ENCODE measurements at places on chromosomes 16 and 17.

DNA sequence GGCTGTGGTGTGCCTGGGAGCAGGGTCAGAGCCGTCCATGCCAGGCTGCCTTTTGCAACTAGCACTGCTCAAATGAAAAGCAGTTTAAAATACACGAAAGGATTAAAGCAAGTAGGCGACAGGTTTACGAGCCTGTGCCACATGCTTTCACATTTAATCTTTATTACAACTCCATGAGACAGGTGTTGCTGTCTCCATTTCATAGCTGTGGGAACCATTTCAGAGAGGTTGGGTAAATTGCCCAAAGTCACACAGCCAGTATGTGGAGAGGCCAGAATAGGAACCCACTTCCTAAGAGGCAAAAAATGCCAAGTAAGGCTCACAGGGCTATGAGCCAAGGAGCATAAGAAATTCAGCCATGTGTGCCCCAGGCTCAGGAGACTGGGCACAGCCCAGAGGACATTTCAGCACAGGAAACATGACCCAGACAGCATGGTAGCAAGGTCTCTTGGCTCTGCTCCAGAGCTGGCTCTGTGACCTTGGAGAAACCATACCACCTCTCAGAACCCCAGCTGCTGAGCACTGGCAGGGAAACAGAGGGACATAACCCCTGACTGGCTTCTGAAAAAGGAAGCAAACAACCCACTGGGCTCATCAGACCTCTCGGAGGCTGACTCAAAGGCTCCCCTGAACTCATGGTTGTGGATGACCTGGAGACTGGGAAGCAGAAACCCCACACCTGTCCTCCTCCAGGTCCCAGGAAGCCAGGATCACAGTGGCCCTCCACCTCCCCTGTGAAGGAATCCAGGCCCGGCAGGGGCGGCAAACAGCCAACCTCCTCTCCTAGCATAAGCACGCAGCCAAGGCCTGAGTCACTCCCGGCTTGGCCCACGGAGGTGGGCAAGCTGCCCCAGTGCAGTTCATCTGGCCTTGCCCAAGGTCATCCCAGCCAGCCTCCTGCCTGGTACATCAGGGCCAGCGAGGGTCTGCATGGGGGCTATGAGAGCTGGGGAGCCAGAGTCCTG, 40.3 kb upstream of the MRPS23 start:
- H3K4me1 ChIP-seq = no peaks in the 10 kb centered on the region
- DNase-seq = no peak
- peaks cover 6% of the 10 kb centered on the region for H3K27me3 ChIP-seq
- H3K4me3 ChIP-seq = no peak overlapping the region

DNA sequence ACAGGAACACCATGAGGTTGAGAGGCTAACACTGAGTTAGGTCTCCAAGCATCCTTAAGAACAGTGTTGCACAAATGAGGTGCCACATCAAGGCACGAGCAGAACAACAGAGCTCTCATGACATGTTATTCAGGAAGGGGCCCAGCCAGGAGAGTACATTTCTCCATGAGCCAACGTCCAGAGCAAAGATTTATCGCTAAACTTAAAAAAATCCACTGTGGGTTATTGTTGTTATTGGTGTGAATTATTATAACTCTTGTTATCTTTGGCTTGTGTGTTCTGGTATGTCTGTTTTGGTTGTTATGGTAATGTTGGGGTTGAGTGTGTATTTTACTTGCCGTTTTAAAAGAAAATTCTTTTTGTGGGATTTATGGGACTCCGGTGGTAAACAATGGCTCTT, 68.9 kb upstream of the MSI2 start:
- no peak overlapping the region for H3K4me3 ChIP-seq
- DNase-seq = no peak
- H3K27ac ChIP-seq = no peak overlapping the region
- H3K36me3 ChIP-seq = no peaks in the 10 kb centered on the region

DNA sequence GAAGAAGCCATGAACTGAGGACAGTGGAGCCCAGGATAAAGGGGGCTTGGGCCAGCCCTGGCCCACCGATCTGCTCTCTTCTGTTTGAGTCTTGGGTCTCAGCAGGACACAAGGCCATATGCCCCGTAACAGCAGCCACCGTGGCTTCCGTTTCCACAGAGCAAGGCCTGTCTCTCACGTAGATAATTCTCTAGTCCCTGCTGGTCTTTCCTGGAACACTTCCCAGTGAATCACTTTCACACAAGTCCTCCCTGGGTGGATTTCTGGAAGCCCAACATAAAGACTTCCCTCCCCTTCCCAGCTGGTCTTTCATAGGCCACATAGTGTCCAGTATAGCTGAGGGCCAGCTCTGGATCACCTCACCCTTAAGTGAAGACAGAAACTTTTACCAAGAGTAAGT, 19.9 kb upstream of the C16orf78 start:
- no peak overlapping the region for H3K27ac ChIP-seq
- no peak for DNase-seq
- no peak overlapping the region for H3K4me3 ChIP-seq
- H3K36me3 ChIP-seq = no peaks in the 10 kb centered on the region
- peaks cover 30% of the 10 kb centered on the region for H3K27me3 ChIP-seq

- H3K27ac ChIP-seq = no peak overlapping the region
- H3K4me1 ChIP-seq = no peaks in the 10 kb centered on the region
- no peak overlapping the region for H3K4me3 ChIP-seq
- no peak for DNase-seq
- no peaks in the 10 kb centered on the region for H3K27me3 ChIP-seq
Observed at GRCh38 chr17:37121616-37122015, 172.9 kb downstream of the AATF start.

- H3K36me3 ChIP-seq = peaks cover 72% of the 10 kb centered on the region
- H3K4me1 ChIP-seq = peaks cover 4% of the 10 kb centered on the region
- no peak overlapping the region for H3K27ac ChIP-seq
- H3K27me3 ChIP-seq = no peaks in the 10 kb centered on the region
- DNase-seq = no peak
Observed at GRCh38 chr16:3292604-3293003, 9.3 kb downstream of the ZNF263 start.

Data from activated T-cell treated with anti-CD3 and anti-CD28 coated beads, Interleukin-2, amount 50 U/mL, for 72 hours (primary cell).